ENCODE measurements at places on chromosomes 2 and 18.

DNA sequence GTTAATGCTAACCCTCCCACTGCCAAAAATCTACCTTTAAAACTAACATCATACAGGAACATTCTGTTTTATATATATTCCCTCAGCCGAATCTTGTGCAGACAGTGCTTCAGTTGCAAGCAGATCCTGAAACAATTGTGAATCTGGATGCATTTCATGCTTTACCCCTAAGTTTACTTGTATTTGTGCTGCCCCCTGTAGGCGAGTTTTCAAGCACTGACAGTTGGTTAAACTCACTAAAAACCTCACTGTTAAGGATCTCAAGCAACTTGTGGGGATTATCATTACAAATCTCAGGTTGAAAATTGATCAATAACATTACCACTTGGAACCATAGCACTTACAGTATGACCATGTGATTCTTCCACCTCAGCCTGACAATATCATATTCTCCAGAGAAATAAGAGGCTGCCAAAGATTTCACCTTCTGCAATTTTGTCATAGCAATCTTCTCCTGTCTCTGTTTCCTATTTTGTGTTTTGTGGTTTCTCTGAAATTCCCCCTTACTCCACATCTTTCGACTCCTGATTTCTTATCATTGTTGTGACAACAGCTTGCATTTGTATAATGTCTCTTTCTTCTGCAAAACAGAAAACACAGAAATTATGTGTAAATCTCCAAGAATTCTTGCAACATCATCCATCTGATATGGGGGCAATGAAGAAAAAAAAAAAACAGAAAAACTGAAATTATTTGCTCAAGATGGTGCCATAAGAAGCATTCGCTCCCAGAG, 354.6 kb upstream of the SETBP1 start:
- no peak for DNase-seq

DNA sequence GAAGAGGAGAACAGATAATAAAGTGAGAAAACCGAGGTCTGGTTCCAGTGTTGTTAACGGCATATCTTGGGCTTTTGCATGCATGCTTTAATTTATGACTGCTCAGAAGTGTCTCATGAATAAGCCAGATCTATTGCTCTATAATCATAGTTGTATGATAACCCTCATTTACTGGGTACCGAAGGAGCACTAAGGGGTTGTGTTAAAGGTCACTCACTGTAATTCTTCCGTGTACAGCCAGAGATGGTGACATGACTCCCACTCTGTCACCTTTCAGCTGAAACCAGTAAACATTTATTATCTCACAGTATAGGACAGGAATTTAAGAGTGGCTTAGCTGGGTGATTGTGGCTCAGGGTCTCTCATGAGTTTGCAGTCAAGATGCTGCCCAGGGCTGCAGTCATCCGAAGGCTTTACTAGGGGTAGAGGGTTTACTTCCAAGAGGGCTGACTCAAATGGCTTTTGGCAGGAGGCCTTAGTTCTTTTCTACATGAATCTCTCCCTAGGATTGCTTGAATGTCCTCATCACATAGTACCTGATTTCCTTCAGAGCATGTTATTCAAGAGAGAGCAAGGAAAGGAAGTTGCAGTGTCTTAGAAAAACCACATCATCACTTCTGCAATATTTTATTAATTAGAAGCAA, 107.0 kb downstream of the NAB1 start:
- no peak for DNase-seq

- DNase-seq, result no peak
Observed at GRCh38 chr2:32780961-32781360, 153.1 kb downstream of the TTC27 start.

- DNase-seq, result peak; percentile 49
Observed at GRCh38 chr2:159094173-159094737, 125.8 kb downstream of the TANC1 start.

DNA sequence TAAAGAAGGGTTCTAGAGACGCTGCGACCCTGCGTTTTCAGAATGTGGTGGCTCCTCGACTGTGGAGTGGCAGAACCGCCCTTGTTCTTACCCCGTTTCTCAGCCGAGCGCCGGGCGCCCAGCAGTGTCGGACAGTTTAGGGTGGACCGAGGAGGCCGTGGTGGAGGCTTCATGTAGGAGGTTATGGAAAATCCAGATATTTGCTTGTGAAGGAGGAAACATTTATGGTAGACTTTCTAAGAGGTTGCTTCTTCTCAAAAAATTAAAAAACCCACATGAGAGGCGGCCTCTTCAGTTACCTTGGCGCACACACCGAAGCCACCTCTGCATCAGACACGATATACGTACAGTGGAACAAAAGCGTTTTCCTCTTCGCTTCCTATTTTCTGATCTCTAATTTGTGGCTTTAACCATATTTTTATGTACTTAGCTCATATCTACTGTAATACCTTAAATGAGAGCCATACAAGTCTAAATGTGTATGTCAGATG, 120.8 kb downstream of the NFATC1 start:
- DNase-seq, result no peak

- no peak for DNase-seq
Observed at GRCh38 chr2:217387776-217388387, 528.0 kb upstream of the TNP1 start.
